ENCODE measurements at places on chromosomes 1 and 21.

- DNase-seq, result peak; percentile 47
Measured at GRCh38 chr1:95095833-95096217, 21.3 kb upstream of the TLCD4 start.

- DNase-seq, result no peak
Measured at GRCh38 chr1:184152974-184153373, 101.4 kb downstream of the TSEN15 start.

DNA sequence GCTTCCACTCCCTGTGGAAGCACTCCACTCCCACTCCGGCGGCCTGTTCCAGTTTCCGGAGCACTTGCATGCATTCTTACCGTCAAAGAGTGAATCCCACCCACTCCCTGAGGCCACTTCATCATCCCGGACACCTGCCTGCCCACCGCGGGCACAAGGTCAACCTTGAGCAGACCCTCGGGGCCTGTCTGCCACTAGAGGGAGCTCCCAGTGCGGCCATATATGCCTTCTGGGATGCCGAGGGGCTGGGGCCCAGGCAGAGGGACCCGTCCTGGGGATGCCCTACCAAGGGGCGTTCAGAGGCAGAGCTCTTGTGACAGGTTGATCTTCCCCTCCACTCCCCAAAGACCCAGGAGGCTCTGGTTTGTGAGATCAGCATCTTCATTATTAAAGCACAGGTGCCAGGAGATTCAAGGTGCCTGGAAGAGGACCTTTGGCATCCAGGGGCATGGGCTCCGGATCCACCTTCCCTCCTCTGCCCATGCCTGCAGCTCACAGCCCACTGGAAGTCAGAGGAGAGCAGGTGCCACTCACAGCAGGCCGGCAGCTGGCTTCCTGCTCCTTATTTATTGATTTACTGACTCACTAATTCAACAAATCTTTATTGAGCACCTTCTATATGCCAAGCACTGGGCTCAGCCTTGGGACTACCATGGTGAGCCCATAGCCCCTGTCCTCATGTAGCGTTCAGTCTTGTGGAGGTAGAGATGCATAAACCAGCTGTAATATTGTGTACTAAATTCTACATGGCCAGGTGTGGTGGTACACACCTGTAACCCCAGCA lies 47.3 kb downstream of the UBIAD1 start:
- DNase-seq, result no peak

DNA sequence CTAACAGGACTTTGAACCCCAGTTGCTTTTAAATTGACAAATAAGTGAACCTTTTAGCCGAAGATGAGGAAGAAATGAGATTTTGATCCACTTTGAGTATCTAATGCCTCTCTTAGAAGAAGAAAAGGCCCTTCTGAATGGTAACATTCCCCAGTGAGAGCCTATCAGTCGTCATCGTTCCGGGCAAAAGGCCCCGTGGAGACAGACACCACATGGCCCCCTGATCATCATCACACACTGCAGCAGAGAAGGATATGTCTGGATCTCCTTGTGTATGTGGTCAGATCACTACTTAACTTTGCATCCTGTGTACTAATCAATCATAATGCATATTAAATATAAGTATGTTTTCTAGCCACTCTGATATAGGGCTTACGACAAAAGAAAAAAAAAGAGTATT lies 87.3 kb upstream of the SMYD2 start:
- DNase-seq, result no peak

GRCh38 chr1:166675213-166675612 lies 164.1 kb upstream of the POGK start:
- no peak for DNase-seq

DNA sequence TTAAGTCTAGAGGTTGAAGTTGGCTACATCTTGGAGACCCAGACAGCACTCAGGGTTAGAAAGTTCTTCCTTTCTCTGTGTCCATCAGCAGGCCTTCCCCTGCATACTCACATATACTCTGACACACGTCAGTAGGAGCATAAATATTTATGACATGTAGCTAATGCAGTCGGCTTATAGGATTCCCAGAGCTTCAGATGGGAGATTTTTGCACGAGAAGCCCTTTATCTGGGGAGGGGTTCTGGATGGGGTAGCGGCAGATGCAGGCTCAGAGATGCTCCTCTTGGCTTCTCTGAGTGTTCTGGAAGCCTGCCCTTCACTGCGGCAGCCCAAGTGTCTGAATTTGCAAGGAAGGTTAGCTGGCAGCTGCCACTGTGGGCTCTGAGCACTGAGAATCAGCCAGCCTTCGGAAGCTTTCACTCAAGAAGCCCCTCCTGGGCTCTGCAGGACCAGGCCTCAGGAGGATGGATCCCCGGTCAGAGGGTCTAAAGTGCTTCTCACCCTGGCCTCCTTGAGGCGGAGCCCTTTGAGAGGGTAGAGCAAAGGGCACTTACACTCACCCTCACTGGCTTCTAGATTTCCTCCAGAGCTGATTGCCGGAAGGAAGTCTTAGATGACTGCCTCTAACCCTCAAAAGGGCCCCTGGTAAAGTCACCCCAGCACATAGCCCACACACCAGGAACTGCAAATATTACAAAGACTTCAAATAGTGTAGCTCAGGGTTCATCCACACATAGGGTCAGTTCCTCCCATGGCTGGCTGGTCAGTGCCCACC lies 68.1 kb upstream of the NFASC start:
- no peak for DNase-seq

- DNase-seq, result no peak
Measured at GRCh38 chr1:220927442-220927841, 48.2 kb downstream of the HLX start.

GRCh38 chr1:182191381-182192115 lies 130.0 kb upstream of the ZNF648 start:
- DNase-seq, result no peak

- peak; percentile 33 for DNase-seq
Measured at GRCh38 chr1:224733027-224733911, 117.2 kb downstream of the CNIH3 start.

GRCh38 chr1:44650159-44650831 lies 24.0 kb downstream of the TMEM53 start:
- DNase-seq, result no peak

GRCh38 chr1:218558271-218558810 lies 213.2 kb downstream of the TGFB2 start:
- DNase-seq, result no peak

DNA sequence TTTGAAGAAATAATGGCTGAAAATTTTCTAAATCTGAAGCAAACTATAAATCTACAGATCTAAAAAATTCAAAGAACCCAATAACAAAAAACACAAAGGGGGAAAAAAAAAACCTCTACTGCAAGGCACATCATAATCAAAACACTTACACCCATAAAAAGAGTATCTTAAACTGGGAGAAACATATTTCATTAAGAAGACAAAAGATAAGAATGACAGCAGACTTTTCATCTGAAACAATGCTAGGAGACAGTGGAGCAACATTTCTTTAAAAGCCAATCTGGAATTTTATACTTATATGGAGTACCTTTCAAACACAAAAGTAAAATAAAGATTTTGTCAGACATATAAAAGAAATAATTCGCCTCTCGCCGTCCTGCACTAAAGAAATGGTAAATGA lies 49.1 kb downstream of the COP1 start:
- no peak for DNase-seq

DNA sequence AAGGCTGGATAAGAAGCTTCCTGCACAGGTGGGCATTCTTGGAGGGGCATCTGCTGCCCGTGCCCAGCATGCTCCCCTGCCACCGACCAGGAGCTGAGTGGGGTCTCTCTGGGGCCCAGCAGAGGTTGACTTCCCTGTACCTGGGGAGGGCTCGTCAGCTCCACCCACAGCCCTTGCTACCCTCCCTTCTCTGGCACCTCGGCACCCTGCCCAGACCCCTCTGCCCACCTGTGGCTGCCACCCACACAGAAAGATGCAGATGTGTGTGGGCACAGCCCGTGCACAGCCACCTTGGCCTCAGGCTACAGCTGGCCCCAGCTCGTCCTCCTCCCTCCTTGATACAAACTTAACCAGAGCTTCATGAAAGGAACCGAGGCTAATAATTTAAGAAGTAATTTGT lies 241.2 kb upstream of the VAMP3 start:
- no peak for DNase-seq

GRCh38 chr1:184075055-184076029 lies 23.8 kb downstream of the TSEN15 start:
- peak; percentile 44 for DNase-seq

DNA sequence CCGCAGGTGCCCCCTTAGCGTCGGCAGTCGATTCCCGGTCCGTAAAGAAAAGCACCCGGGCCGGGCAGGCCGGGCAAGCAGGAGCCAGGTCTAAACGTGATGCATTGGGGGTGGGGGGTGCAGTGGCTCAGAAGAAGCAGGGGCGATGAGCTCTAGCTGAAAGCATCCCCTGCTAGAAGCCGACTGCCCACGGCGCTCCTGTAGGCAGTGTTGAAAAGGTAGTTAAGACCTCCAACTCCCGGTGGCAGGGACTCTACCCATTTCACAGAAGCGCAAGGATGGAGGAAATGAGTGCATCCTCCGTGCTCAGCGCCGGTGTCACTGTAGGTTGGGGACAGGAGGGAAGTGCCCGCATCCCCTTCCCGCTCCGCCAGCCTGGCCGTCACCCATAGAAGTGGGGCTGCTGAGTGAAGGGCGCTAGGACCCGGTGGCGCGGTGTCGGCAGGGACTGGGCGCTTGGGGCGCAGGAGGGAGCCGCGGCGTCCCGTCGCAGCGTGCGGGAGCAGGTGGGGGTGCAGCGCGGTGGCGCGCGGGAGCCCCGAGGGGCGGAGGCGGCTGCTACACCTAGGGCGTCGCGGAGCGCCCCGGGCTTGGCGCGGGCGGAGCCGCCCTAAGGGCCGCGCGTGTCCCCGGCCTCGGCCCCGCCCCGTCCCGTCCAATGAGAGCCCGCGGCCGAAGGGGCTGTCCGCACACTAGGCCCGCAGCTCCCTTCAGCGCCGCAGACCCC lies at the start of gene WNT2B:
Gene WNT2B (plus strand): TSS at position 688 of the 727 bp plus-strand sequence. CDS start 298 bp downstream, outside the sequence.
- no peak for DNase-seq

DNA sequence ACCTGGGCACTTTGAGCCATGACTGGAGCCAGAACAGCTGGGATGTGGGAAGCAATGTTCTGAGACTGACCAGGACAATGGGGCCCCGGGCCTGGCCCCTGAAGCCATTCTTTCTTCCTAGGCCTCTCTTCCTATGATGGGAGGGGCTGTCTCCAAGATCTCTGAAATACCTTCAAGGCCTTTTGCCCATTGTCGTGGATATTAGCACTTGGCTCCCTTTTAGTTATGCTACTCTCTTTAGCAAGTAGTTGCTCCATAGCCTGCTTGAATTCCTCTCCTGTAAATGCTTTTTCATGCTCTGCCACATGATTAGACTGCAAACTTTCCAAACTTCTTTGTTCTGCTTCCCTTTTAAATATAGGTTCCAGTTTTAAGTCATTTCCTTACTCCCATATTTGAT lies 262.9 kb upstream of the CACYBP start:
- no peak for DNase-seq

DNA sequence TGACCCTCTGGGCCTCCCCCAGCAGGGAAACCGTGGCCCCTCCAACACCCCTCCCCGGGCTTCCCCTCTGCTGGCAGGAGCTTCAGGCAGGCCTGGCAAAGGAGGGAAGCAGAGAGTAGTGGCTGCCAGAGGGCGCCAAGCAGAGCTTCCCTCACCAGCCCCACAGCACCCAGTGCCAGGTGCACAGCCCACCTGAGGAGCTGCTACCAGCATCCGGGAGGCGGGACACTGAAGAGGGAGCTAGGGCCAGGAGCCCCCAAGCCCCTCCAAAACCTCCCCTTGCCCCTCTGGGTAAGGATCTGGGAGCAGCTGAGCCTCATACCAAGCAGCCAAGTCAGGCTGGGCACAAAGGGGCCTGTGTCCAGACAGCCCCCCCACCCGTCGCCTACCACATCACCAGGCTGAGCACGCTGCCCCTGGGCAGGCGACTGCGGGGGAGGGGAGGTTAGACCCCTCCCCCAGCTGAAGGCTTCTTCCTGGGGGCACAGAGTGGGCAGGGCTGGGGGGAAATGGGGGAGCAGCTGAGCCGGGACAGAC lies 19.6 kb downstream of the CCDC24 start:
- DNase-seq, result no peak

- no peak for DNase-seq
Measured at GRCh38 chr1:8494681-8495080, 176.8 kb downstream of the SLC45A1 start.

DNA sequence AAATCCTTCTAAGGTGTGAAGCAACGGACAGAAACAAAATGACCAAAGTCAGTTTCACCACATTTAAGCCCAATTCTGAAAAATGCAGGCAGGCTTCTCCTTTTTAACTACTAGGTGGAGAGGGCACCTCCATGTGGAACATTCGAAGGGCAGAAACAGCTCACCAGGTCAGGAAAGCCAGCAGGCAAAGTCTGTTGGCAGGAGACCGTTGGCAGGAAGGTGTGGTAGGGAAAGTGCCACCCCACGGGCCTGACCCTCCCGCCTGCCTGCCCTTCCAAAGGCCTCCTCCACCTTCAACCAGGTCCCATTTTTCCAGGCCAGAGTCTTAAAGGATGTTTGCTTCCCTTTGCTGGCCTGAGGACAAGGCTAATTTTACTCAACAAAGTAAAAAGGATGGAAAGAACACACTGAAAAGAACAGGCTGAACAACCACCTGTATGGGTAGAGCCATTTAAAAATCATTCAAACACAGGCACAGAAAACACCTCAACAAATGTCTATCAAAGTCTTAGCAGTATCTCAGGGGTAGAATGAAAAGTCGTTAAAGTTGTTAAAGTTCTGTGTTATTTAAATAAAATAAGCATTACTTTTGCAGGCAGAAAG lies 26.4 kb downstream of the CAPZB start:
- no peak for DNase-seq

GRCh38 chr21:22263890-22264289 lies 1265.7 kb downstream of the NCAM2 start:
- DNase-seq, result no peak

GRCh38 chr1:167893798-167894197 lies 20.1 kb downstream of the ADCY10 start:
- no peak for DNase-seq

DNA sequence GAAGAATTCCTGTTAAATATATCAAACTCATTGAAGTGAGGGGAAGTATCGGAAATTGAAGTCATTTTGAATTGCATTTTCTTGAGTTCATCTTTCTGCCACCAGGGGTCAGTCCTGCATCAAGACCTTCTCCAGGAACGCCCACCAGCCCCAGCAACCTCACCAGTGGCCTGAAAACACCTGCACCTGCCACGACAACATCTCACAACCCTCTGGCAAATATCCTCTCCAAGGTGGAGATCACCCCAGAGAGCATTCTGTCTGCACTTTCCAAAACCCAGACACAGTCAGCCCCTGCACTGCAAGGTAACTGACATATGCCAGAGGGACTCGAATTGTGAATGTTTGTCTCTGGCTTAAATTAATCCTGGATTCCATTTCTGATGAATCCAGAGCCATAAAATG lies 22.8 kb upstream of the TARS2 start:
- peak; percentile 31 for DNase-seq

Measured in fibroblast of gingiva (primary cell).